ENCODE measurements at places on chromosomes 13 and 19. TPM values are rescaled to one million over a fixed set of nuclear protein-coding genes. Genes with fewer than 3 reads are reported as not detected.

Gene ZFP28
- total RNA-seq, result 2.9 TPM

Gene CEACAM6
- not detected for total RNA-seq

DNA sequence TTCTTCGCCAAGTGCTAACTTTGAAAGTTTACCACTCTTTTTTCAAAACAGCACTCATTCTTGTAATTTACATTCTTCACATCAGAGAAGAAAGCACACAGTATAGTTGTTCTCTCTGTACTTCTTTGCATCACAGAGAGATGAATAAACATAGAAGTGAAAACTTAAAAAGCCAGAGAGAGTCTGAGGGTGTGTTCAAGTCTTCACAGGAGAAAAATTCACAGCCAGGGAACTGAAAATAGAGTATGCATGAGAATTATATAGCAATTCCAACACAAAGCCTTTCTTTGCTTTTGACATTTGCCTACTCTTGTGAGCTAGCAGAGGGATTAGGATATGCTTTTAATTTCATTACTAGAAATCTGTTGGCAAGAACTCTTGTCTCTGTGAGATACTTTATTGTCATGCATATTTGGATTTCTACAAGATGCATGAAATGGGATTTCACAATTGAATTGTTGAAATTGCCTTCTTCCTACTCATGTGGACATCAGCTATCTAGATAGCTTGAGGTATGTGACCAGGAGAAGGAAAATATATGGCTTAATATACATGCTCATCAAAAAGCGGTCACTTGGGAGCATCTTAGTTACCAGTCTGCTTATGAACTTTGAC lies 166.1 kb downstream of the SLC7A1 start:
- DNase-seq, result no peak

DNA sequence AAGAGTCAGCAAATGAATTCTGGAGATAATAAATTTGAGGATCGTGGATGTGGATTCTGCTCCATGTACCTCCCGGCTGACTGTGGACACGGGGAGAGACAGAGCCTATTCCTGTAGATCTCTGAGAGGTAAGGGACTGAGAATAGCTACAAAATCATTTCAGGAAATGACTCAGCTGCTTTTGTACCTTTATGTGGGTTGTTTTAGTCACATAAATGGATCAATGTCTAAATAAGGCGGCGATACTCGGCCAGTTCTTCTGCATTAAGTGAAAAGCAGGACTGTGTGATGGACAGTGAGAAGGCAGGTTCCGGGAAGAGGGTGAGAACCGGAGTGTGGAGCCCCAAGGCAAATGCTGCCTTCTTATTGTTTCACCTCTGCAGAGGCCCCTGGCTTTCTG lies 128.1 kb downstream of the EFNB2 start:
- no peak for DNase-seq

- DNase-seq, result peak; percentile 45
Measured at GRCh38 chr19:38394488-38394887, 6.0 kb downstream of the SPRED3 start.

- no peak for DNase-seq
Measured at GRCh38 chr13:22099585-22099984, 428.7 kb downstream of the FGF9 start.

- DNase-seq, result peak; percentile 43
Measured at GRCh38 chr13:26872525-26873385, 112.2 kb upstream of the GPR12 start.

DNA sequence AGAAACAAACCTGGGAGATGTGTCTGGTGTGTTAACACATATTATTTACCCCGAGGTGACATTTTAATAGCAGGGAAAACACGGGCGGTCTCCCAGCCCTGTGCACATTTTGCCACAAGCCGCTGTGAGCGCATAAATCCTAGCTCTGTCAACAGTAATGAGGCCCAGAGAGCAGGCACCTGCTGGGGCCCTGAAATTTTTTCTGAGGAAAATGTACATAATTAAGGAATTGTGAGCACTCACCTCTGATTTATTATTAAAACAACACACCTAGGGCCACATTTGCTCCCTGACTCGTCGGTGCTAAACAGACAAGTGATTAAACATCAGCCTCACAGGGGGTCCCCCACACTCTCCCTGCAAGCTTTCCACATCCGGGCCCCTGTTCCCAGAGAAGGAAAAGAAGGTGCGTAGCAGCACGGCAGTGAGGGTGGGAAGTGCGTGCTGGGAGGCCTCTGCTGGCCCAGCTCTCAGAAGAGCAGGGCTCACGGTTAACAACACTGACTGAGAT lies 616.3 kb downstream of the UQCRFS1 start:
- no peak for DNase-seq

- no peak for DNase-seq
Measured at GRCh38 chr13:93412676-93413075, 186.1 kb downstream of the GPC6 start.
